Stimulated activated CD4-positive, alpha-beta T cell treated with anti-CD3 and anti-CD28 coated beads, Interleukin-12 subunit alpha, Interleukin-12 subunit beta, amount 100 ng/mL, for 4 hours (primary cell): ENCODE measurements at places on chromosomes 3 and 15.
A peak's percentile ranks its signal among the peaks of the same experiment; 100 is the strongest.

GRCh38 chr3:14475621-14476020 is 64.5 kb downstream of the GRIP2 start:
- no peak for DNase-seq

- no peak for DNase-seq
Measured at GRCh38 chr15:63263519-63263918, 13.9 kb upstream of the APH1B start.

DNA sequence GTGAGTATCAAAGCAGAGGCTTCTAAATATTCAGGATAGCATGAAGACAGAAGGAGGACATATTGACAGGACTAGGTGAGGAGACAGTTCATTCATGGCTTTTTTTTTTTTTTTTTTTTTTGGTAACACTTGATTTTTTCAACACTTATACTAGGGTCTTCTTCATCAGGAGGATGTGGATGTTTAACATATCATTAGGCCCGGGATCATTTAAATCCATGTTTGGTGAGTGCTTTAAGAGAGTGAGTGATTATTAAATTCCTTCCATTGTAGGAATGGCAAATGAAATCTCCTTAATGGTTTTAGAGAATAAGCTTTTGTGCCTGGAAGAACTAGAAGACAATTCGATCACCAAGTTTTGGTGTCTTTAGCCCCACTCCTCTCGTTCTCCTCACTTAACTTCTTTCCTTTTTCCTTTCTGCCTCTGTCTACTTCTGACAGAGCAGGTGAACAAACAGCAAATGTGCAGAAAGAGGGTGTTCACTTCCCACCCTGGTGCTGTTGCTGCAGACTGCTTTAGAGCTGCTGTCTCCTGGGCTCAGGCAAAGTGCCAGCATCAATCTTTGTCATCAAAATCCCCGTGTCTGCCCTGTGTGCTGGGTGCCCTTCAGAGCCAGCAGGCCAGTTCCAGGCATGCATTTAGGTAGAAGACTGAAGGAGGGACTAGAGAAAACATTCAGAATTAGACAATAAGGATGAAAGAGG is 35.6 kb upstream of the RAB11A start:
- peak; percentile 14 for DNase-seq

DNA sequence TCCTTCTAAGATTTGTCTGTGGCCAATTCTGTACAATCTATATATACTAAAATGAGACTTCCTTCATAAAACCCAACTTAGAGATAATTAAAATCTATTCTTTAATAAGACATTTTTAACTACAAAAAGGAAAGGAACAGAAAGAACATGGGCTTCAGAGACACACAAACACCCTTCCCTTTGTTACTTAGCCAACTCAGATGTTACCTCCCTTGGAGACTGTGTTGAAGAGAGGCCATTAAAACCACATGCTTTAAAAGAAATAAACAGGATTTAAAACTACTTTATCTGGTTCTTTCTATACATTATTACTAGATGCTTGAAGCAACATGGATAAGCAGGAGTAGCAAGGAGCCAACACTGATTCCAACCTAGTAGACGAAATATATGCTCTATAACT is 42.0 kb downstream of the LRRFIP2 start:
- DNase-seq = no peak

GRCh38 chr15:64288577-64288976 is 67.4 kb downstream of the CSNK1G1 start:
- DNase-seq = no peak

DNA sequence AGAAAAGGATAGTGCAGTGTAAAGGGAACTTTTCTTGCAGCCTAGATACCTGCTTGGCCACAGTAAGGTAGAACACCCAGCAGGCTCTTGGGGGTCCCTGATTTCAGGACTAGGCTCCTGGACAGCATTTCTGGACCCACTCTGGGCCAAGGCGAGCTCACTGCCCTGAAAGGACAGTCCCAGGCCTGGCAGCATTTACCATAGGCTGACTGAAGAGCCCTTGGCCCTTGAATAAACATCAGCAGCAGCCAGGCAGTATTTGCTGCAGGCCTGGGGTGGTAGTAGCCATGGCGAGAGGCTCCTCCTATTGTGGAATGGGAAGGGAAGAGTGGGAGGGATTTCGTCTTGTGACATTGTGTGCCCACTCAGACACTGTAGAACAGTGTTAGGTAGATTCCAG is 529.2 kb downstream of the TUSC7 start:
- DNase-seq = no peak

GRCh38 chr3:124137216-124137615 is 145.3 kb upstream of the ROPN1 start:
- DNase-seq = no peak
